AG20443 (cell line): ENCODE measurements at places on chromosomes 16 and 17.
A peak's percentile ranks its signal among the peaks of the same experiment; 100 is the strongest.

- peak; percentile 36 for DNase-seq
Observed at GRCh38 chr16:71709229-71709781, 15.2 kb downstream of the PHLPP2 start.

DNA sequence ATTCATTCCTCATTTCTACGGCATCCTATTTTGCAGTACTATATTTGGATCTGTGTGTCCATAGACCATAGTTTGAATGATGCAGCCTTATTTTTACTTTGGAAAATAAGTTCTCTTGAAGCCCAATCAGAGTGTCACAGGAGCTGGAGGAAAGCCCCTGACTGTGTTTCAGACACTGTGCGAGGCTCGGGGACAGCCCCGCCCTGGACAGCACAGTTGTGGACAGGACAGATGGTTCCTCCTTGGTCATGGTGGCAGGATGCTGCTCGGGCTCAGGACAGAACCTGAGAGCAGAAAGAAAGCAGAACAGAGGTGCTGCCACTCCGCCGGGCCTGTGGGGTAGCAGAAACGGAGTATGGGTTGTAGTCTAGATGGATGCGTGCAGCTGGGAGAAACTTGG is 22.9 kb downstream of the BANP start:
- DNase-seq = no peak

DNA sequence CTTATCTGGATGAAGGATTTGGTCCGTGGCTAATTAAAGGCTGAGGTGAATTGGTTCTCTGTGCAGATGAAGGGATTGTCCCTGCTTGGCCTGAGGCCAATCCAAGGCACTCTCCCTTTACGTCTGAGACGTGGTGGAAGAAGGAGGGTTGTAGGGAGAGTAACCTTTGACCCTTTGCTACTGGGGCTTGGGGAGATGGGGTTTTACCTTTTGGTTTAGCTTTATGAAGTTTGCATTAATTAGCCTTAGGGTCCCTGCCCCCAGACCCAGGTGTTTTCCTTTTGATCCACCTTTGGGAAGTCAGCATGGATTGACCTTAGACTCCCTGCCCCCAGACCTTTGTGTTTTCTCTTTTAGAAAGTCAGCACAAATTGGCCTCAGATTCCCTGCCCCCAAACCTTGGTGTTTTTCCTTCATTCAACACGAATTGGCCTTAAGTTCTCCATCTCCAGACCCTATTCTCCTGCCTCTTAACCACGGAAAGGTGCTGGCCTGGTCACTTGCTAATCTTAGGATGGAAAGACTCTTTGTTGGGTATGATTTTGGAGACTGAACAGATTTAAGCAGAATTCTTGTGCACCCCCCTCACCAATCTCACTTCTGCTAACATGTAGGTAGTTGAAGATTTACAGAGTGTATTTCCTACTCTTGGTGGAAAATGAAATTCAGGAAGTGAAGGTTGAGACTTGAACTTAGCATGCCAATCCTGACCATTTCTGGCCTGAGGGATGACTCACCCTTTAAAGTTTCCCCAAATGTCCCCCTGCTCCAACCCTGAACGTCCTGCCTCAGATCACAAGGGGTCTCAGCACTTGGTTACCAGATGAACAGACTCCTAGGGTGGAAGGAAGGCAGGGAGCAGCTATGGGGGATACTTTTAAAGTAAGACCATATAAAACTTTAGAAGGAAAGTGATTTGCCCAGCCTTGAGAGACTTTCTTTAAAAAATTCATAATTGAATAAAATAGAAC is 23.1 kb upstream of the MMD start:
- no peak for DNase-seq

DNA sequence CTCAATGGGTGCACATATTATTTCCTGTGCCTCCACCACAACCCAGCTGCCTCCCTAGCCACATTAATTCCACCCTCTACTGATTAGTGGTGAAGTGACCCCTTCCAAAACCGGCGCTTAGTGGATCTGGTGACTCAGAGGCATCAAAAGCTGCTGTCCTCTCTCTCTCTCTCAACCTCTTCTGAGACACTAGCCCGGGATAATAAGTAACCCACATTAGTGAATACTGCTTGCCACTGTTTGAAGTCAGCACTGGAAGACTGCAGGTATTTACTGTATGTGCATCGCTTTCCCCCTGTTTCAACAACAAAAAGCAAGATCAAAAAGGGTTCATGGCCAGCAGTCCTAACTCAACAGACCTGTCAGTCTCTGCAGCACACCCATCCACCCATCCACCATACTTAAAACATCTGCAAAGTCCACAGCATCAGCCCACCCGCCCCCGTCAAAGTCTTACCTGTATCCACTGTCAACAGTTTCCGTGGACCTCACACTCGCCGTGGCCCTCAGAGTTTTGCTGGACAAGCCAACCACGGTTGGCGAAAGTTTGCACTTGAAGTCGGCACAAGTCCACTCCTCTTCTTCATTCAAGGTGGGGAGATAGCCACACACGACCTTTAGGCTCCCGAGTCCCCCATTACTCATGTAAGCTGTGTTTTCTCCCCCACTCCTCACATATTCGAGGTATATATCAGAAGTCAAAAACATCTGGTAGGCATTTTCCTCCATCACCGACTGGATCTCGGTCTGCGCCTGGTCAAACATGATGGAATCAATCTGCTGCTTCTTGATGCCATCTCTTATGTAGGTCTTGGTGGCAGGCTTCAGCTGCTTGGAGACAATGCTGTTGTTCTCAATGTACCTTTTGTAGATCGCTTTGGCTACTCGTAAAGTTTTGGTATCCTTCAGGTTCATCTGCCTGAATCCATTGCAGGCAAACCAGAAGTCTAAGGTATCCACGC is 3.8 kb downstream of the AXIN2 start:
- peak; percentile 54 for DNase-seq

- peak; percentile 22 for DNase-seq
Observed at GRCh38 chr16:72878301-72879269, 169.3 kb downstream of the ZFHX3 start.
